Stimulated activated memory B cell treated with anti-CD40 and anti-IgM and Interleukin-4, amounts not matched to agents 10 μg/mL and 1 μg/mL and 100 μg/mL, for 72 hours (primary cell): ENCODE measurements at places on chromosomes 7 and 10.

- no peak for ATAC-seq
Measured at GRCh38 chr10:69345402-69345801, 67.1 kb downstream of the HK1 start.

DNA sequence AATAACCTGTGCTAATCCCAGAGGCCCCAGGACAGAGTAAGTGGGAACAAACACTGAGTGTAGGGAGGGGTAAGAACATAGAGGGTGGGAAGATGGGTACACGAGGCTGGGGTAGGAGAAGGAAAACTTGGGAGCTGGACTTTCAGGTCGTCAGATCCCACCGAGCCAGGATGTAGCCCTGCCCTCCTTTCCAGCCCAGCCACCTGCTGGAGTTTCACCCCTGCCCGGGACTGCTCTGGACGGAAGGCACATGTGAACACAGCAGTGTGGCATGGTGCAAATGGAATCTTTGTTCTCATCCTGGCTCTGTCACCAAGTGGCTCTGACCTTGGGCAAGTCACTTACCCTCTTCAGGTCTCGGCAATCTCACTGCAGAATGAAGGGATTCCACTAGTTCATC, 52.8 kb downstream of the PODXL start:
- ATAC-seq: no peak

DNA sequence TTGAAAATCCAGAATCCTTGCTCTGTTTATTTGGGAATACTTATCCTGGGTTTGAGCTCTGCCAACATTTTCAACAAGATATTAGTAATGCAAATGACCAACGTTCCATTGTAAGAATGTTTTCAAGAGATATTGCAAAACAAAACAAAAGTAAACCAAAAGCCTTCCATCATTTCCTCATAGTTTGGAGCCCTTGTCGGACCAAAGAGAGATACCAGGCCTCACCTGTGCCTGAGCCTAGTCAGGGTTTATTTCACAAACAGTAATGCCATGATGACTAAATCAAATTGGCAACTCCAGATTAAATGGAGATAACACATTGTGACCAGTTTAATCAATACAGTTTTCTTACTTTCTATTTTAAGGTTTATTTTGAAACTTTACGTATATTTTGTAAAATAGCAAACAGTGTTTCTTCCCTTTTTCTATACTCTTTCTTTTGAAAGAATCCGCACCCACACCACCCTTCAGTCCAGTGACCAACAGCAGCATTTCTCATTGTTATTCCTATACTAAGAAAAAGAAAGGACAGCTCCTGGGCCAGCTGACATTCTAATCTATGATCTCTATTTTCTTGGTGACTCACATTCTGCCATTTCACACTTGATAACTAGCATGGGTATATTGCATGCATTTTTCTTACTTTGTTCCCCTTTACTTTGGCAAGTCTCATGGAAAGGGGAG, 168.5 kb upstream of the MEOX2 start:
- ATAC-seq: no peak

DNA sequence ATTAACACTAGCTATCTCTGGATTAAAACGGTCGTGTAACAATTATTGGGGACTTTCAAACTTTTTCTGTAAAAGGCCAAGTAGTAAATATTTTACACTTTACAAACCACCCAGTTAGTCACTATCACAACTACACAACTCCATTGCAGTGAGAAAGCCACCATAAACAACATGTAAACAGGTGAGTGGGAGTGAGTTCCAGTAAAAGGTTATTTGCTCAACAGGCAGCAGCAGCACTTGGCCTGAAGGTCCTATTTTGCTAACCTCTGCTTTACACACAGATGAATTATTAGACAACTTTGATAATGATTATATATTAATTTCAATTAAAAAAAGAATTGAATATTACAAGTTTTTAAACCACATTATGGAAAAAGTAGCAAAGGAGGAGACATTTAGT, 15.8 kb upstream of the AGMO start:
- no peak for ATAC-seq

- no peak for ATAC-seq
Measured at GRCh38 chr10:69407621-69408301, 9.0 kb downstream of the TACR2 start.

GRCh38 chr10:125149036-125149679, 11.2 kb downstream of the CTBP2 start:
- no peak for ATAC-seq

GRCh38 chr7:1087952-1088920, at the start of gene GPER1:
Gene GPER1, plus strand, starts transcription at chr7:1088113. Its CDS starts 3,616 bp downstream, at chr7:1091729.
- ATAC-seq: no peak

- ATAC-seq: no peak
Measured at GRCh38 chr10:99431190-99431760, 851 bp upstream of the GOT1 start.

DNA sequence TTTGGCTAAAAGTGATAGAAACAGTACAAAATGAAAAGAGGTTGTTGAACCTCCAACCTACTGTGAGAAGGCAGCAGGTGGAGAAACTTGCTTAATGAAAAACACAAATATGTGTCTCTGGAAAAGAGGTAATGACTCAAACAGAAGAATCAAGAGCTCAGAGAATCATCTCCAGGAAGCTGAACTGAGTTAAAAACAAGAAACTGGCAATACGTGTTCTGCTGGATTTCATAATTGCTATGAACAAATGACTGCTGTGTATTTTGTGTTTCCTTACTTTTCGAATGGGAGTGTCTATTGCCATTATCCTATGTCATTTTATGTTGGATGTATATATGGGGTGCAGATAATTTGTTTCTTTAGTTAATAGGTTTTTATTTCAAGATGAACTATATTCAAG, 401.1 kb downstream of the DGKB start:
- ATAC-seq: no peak
